ENCODE measurements at places on chromosomes 4 and X.

- no peak for DNase-seq
- H3K4me1 ChIP-seq: no peaks in the 10 kb centered on the region
- no peak overlapping the region for H3K27ac ChIP-seq
- no peaks in the 10 kb centered on the region for H3K36me3 ChIP-seq
Measured at GRCh38 chrX:40784516-40785151, 49.3 kb upstream of the MED14 start.

DNA sequence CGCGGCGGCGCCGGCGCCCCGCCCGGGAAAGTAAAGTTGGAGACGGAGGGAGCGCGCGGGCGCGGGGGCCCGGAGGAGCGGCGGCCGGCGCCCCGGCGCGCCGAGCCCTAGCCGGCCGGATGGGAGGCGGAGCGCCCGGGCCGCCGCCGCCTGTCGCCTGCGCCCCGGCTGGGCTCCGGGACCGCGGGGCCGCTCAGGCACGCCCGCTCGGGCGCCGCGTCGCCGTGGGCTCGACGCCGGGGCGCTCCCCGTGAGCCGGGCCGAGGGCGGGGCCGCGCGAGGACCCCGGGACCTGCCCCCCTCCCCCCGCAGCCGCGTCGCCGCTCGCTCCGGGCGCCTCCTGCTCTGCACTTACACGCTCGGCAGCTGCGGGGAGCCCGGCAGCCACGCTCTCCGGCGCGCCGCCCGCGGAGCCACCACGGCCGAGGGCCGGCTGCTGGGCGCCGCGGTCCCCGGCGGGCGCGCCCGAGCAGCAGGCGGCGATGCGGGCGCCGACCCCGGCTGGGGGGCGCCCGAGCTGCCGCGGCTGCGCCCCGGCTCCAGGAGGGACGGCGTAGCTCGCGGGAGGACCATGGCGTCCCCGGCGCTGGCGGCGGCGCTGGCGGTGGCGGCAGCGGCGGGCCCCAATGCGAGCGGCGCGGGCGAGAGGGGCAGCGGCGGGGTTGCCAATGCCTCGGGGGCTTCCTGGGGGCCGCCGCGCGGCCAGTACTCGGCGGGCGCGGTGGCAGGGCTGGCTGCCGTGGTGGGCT is at the start of gene ADRA2C:
Gene ADRA2C, plus strand, starts transcription at position 350 of the 749 bp plus-strand sequence. Its CDS starts 222 bp downstream, at position 572.
- H3K36me3 ChIP-seq: no peaks in the 10 kb centered on the region
- H3K4me3 ChIP-seq: peak within 1 kb of the TSS; percentile 37
- DNase-seq: peak; percentile 24
- H3K27ac ChIP-seq: no peak within 1 kb of the TSS
- H3K4me1 ChIP-seq: peaks cover 20% of the 10 kb centered on the region

- no peaks in the 10 kb centered on the region for H3K4me1 ChIP-seq
- no peak for DNase-seq
- H3K27ac ChIP-seq: no peak overlapping the region
- H3K27me3 ChIP-seq: peaks cover 3% of the 10 kb centered on the region
Measured at GRCh38 chr4:108829966-108830492, 67.2 kb upstream of the ETNPPL start.

GRCh38 chrX:18927558-18927957 is 56.4 kb downstream of the PHKA2 start:
- H3K27ac ChIP-seq: no peak overlapping the region
- H3K4me1 ChIP-seq: no peaks in the 10 kb centered on the region
- H3K4me3 ChIP-seq: no peak overlapping the region
- no peaks in the 10 kb centered on the region for H3K27me3 ChIP-seq

DNA sequence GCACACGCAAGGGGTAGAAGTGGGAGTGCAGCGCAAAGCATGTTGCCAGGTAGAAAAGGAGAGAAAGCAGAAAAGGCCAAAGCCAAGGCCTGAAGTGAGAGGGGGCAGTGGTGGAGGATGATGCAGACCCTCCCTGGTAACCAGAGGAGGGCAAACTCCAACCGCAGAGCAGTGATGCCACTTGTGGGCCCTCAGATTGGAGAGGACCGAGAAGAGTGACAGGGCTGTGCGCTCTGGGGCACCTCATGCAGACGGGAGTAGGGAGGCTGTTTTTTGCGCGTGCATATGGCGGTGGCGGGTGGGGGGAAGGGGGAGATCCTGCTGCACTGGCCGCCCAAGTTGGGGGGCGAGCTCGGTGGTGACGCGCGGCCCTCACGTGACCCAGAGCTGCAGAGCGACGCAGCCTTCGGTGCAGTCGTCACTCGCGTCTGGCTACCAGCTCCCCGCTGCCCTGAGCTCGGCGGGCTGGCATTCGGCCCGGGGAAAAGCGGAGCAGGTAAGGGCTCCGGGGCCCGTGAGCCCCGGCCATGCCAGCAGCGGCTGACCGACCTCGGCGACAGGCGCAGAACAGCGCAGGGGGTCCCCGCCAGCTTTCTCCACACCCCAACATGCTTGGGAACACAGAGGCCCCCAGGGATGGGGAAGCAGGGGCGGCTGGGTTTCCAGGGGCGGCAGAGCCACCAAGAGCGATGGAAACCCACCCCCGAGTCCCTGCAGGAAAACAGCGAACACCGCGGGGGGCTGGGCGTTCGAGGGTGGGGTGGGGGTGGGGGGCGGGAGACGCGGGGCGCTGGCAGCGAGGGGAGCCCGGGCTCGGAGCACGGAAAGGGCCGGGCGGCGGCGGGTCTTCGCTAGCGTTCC is at the start of gene BEX3:
Gene BEX3, plus strand, starts transcription at position 421 of the 861 bp plus-strand sequence. CDS start 984 bp downstream, outside the sequence.
- H3K4me3 ChIP-seq: peak within 1 kb of the TSS; percentile 64
- H3K27ac ChIP-seq: peak within 1 kb of the TSS; percentile 71
- peaks cover 24% of the 10 kb centered on the region for H3K36me3 ChIP-seq
- no peaks in the 10 kb centered on the region for H3K4me1 ChIP-seq

- H3K4me1 ChIP-seq: peaks cover 2% of the 10 kb centered on the region
- H3K27me3 ChIP-seq: no peaks in the 10 kb centered on the region
- H3K36me3 ChIP-seq: peaks cover 4% of the 10 kb centered on the region
- no peak overlapping the region for H3K27ac ChIP-seq
Measured at GRCh38 chr4:152806501-152807125, 26.9 kb downstream of the ARFIP1 start.

- no peaks in the 10 kb centered on the region for H3K4me1 ChIP-seq
- no peaks in the 10 kb centered on the region for H3K36me3 ChIP-seq
- H3K27me3 ChIP-seq: no peaks in the 10 kb centered on the region
- H3K4me3 ChIP-seq: no peak overlapping the region
Measured at GRCh38 chr4:125515016-125515415, 200.3 kb downstream of the FAT4 start.

GRCh38 chr4:183284258-183284785 is 35.8 kb downstream of the CLDN22 start:
- no peak overlapping the region for H3K4me3 ChIP-seq
- H3K27me3 ChIP-seq: no peaks in the 10 kb centered on the region
- H3K36me3 ChIP-seq: peaks cover 92% of the 10 kb centered on the region
- DNase-seq: no peak

- no peak overlapping the region for H3K4me3 ChIP-seq
- H3K27ac ChIP-seq: no peak overlapping the region
- no peaks in the 10 kb centered on the region for H3K4me1 ChIP-seq
- no peak for DNase-seq
- no peaks in the 10 kb centered on the region for H3K36me3 ChIP-seq
- H3K27me3 ChIP-seq: no peaks in the 10 kb centered on the region
Measured at GRCh38 chrX:67781132-67781531, 237.3 kb downstream of the AR start.

DNA sequence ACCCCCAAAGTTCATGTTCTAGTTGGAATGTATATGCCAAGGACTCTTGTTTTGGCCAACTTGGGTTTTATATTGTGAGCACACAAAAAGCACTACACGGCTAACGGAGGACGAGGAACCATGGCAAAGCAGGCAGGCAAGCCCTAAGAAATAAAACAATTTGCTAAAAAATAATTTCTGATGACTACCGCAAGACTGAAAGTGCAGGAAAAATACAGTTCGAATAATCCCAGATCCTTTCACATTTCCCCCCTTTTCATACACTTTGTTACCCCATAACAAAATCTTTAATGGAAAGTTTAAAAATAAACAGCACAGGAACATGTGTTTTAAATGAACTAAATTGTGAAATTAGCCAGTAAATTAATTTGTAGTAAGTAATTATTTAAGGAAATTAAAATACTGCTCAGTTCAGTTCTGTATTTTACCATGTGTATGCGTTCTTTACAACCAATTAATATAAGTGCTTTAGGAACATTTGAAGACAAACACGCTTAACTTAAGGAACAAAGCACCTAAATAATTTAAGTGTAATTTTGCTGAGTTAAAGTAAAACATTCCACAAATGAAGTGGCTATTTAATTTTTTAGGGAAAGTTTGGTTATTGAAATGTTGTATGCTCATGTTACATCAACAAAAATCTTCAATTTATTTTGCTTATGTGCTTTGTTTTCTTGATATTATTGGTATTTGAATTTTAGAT is 12.4 kb upstream of the PITX2 start:
- H3K27ac ChIP-seq: no peak overlapping the region
- H3K4me1 ChIP-seq: no peaks in the 10 kb centered on the region
- H3K27me3 ChIP-seq: peaks cover 48% of the 10 kb centered on the region
- H3K4me3 ChIP-seq: no peak overlapping the region
- no peaks in the 10 kb centered on the region for H3K36me3 ChIP-seq

DNA sequence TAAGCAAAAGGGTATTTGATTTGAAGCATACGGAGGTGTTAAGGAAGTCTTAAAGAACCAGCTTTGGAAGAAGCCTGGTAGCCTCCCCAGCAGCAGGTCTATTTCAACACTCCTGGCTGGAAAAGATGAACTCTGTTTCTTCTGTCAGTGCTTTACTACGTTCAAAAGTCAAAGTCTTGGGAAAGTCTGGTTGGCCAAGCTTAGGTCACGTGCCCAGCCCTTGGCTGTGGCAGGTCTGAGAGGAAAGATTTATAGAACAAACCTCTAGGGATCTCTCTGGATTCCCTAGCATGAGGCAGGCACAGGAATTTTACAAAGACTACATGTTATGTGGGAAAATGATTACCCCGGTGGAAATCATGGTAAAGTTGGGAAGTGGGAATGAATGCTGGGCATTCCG is 8.6 kb upstream of the ARHGAP10 start:
- H3K4me1 ChIP-seq: peaks cover 4% of the 10 kb centered on the region
- H3K36me3 ChIP-seq: no peaks in the 10 kb centered on the region
- no peak overlapping the region for H3K4me3 ChIP-seq
- no peak overlapping the region for H3K27ac ChIP-seq

- DNase-seq: no peak
- H3K4me1 ChIP-seq: peaks cover 3% of the 10 kb centered on the region
- no peak overlapping the region for H3K27ac ChIP-seq
- H3K4me3 ChIP-seq: no peak overlapping the region
Measured at GRCh38 chr4:8356856-8357255, 83.7 kb downstream of the ACOX3 start.

DNA sequence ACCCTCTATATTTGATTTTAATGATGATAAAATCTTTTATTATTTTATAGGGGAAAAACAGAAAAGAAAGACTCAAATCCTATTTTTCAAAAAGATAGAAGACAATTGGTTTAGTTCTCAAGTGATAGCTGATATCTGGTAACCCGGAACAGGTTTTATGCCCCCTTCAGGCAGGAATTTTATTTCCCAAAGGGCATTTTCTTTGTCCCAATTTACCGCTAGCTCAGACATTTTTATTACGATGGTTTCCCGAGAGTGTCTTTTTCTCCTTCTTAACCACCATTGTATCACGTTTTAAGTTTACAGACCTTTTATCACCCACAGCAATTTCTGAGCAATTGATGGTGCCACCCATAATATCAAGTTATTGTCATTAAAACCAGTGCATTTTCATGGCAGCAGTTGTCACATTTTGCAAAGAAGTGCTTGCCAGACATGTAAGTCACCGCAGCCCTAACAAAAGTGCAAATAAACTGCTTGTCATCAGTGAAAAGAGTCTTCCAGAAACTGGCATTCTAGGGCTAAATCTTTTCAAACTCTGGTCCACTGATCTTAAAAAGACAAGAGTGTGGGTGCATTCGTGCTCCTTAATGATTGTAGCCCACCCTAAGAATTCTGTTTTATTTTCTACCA is 204.8 kb upstream of the VCX start:
- H3K27ac ChIP-seq: no peak overlapping the region
- DNase-seq: no peak
- no peaks in the 10 kb centered on the region for H3K36me3 ChIP-seq
- no peak overlapping the region for H3K4me3 ChIP-seq

DNA sequence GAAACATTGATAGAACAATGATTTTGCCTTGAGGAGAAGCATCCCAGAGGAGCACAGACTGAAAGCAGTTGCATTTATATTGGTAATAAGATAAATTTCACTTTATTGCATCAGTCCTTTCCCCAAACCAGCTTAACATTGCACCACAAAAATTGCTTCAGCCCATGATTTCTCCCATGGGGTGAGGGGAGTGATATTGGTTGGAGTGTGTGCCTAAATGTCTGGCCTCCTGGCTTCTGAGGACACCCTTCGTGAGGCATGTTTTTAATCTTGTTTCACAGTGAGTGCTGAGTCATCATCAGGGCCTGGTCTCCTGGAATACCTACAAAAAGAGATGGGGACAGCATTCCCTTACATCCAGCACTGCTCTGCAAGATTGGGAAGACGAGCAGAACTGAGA is 487.9 kb downstream of the C4orf33 start:
- no peaks in the 10 kb centered on the region for H3K36me3 ChIP-seq
- DNase-seq: no peak
- no peaks in the 10 kb centered on the region for H3K4me1 ChIP-seq
- H3K27ac ChIP-seq: no peak overlapping the region
- no peak overlapping the region for H3K4me3 ChIP-seq
